ENCODE measurements at places on chromosomes 4 and X.

- DNase-seq: no peak
These were observed 218.7 kb downstream of the BMPR1B start for GRCh38 chr4:94976371-94977011.

- no peak for DNase-seq
These were observed 709.1 kb upstream of the FAM241A start for GRCh38 chr4:111435986-111436744.

GRCh38 chr4:80007745-80008149 lies 65.3 kb downstream of the ANTXR2 start:
- DNase-seq: no peak

DNA sequence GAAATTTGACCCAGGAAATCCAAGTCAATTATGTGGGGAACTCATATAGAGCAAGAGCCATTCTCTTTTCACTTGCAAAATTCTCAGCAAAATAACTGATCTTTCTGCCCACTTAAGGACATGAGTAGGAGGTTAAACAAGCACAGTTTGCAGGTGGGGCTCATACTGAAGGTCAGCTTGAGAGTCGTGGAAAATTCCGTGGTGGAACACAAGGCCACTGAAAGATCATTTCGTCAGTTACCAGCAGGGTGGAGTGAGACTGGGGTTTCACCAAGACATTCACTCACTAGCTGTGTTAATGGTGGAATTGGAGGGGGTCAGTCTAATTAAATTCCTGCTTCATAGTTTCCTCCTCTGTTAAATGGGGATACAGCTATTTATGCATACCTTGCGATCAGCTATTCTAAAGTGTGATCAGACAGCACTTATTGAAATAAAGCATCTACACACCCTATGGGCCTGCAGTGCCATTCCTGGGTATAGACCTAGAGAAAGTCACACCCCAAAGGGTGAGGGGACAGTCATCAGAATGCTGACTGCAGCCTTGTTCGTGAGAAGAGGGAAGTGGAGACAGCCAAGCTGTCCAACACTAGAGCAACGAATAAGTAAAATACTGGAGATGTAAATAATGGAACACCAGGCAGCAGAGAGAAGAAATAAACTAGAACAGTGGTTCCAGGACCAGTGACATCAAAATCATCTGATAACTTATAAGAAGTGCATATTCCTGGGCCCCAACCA lies 42.7 kb upstream of the CLNK start:
- no peak for DNase-seq

DNA sequence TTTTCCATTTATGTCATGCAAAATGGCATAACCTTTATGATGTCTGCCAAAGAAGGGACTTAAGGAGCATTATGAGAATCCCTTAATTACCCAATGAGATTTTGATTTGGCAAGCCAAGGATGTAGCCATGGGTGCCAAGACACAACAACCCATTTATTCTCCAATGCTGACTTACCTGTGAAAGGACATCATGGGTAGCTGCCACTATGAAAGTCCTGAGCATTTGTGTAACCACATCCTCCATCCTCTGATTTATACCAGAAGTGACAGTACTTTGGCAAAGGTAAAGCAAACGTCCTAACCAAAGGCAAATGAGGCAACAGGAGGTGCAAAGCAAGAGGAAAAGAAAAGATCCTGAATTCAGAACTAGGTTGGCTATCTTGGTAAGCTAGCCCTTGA lies 87.3 kb upstream of the EMCN start:
- no peak for DNase-seq

GRCh38 chr4:143302536-143302935 lies 34.1 kb upstream of the GAB1 start:
- DNase-seq: no peak

DNA sequence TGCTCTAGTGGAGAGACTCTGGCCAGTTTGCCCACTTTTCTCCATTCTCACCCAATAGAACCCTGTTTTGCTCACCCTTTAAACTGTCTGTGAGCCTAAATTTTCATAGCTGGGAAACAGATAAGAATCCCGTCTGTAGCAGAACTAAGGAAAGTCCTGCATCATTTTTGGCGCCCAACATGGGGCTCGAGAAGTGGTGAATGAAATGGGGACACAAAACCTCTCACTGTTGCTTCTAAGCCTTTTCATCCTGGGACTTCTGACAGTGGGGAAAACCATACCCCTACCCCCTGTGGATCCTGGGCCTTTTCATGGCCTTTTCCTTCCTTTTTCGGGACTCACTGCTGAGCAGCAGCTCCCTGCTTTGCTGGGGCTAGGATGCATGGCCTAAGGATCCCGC lies 189.9 kb downstream of the INPP4B start:
- DNase-seq: peak; percentile 51

GRCh38 chr4:41575207-41575606 lies 37.2 kb downstream of the LIMCH1 start:
- DNase-seq: no peak

DNA sequence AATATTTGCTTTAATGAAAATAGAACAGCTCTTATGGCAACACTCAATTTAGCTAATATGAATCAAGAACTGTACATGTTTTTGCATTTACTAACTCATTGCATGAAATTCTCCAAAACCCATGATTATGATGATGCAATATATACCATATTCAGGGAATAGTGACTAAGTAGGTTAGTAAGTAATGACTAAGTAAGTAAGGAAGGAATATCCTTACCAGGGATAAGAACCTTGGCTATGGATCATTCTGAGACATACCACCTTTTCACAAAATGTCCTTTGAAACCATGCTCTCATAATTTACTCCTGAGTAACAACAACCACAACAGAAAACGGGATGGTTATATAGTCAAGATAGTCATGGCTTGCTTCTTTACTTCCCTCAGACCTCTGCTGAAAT lies 1513.0 kb downstream of the STIM2 start:
- no peak for DNase-seq

- DNase-seq: no peak
These were observed 41.7 kb downstream of the DCUN1D4 start for GRCh38 chr4:51884606-51885005.

DNA sequence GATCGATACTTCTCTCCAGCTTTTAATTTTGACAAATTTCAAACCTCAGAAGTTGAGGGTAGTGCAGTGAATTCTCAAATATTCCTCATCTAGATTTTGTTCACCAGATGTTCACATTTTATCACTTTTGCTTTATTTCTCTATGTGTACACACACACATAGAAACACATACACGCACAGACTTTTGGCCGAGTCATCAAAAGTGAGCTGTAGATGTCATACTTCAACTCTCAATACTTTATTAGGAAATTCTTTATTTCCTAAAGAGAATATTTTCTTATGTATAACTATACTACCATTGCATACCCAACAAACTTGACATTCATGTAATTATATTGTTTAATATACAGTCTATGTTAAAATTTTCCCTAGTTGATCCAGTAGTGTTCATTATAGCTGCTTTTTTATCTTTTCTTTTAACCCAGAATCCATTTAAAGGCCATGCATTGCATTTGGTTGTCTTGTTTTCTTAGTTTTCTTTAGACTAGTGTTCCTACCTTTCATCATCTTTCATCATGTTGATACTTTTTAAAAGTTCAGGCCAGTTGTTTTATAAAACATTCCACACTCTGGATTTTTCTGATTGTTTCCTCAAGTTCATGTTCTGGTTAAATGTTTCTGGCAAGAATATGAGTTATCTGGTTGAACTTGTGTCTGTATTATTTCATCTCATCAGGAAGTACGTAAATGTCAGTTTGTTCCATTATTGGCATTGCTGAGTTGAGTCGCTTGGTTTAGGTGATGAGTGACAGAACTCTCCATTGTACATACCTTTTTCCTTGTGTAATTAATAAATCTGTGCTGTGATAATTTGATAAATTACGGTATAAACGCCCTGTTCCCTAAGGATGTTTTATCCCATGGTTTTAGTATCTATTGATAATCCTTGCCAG lies 94.1 kb upstream of the TLR2 start:
- no peak for DNase-seq
